ENCODE measurements at places on chromosomes 7 and 10.
A peak's percentile ranks its signal among the peaks of the same experiment; 100 is the strongest.

DNA sequence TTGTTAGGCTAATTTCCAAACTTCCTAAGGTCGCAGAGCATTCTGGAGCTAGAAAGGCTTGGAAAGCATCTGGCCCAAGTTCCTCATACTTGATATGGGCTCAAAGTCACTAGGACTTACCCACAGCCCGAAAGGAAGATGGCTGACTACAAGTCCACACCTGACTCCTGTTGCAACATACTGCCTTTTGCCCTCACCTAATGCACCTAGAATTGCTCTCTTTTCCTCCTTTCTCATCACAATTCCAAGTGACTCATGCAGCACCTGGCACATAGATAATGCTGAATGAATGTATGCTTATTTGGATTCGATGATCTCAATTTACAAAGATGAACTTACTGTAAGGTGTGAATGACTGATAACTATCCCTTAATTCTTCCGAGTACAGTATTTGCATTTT is 131.5 kb downstream of the SORBS1 start:
- no peaks in the 10 kb centered on the region for H3K36me3 ChIP-seq
- H3K4me3 ChIP-seq = no peak overlapping the region
- no peaks in the 10 kb centered on the region for H3K4me1 ChIP-seq
- peaks cover 1% of the 10 kb centered on the region for H3K27me3 ChIP-seq
- no peak overlapping the region for H3K27ac ChIP-seq
- DNase-seq = no peak

DNA sequence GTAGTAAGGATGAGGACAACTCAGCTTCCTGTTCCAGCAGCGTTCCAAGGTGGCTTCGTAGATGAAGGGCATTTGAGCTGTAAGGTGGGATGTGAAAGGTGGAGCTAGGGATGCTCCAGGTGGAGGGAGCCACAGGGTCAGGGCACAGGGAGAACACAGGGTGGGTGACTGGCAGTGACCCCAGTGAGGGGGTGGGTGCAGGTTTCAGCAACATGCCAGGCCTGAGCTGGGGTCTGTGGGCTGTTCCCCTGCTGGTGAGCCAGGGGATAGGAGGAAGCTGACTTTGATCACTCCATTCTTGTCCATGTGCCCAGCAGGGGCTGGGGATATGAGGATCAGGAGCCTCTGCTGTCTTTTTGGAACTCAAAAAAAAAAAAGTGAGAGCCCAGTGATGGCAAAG is 33.2 kb downstream of the CDH23 start:
- no peaks in the 10 kb centered on the region for H3K36me3 ChIP-seq
- H3K27ac ChIP-seq = no peak overlapping the region
- no peak overlapping the region for H3K4me3 ChIP-seq

DNA sequence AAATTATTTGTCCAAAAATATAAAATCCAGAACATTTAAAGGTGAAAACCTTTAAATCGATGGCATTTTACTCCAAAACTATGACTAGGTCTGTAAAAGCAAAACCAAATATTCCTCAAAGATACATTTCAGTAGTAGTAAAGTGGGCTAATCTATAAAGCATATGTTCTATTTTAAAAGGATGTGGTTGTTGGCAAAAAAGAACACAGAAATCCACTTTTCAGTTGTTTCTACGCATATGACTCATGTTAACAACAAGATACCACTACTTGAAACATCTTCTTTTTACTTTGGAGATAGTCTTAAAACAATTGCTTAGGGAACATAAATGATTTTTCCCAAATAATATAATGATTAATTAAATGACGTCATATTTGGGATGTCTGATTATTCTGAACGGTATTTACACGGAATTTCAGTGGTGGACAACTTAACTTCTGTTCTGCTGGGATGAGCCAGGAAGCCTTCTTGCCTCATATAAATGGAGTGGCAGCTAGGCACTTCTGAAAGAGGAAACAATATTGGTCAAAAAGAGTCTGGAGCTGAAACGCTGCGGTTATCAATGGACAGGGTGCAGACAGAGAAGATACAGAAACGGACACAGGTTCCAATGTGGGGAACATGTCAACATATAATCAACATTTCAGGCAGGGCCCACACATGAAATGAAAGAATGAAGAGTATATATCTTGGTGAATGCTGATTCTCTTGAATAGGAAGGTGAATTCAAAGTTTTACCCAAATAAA is 78.5 kb downstream of the ETV1 start:
- H3K27me3 ChIP-seq = no peaks in the 10 kb centered on the region
- no peak overlapping the region for H3K4me3 ChIP-seq

GRCh38 chr7:27141137-27141922 is 2.2 kb downstream of the HOXA5 start:
- no peak overlapping the region for H3K4me3 ChIP-seq
- H3K27ac ChIP-seq = no peak overlapping the region
- no peaks in the 10 kb centered on the region for H3K4me1 ChIP-seq
- H3K36me3 ChIP-seq = peaks cover 8% of the 10 kb centered on the region

GRCh38 chr7:80139236-80139635 is 4.6 kb downstream of the GNAI1 start:
- H3K27me3 ChIP-seq = no peaks in the 10 kb centered on the region
- H3K36me3 ChIP-seq = no peaks in the 10 kb centered on the region
- H3K27ac ChIP-seq = no peak overlapping the region
- H3K4me3 ChIP-seq = no peak overlapping the region
- DNase-seq = no peak
- H3K4me1 ChIP-seq = no peaks in the 10 kb centered on the region

- peaks cover 94% of the 10 kb centered on the region for H3K36me3 ChIP-seq
- H3K27me3 ChIP-seq = no peaks in the 10 kb centered on the region
- no peak overlapping the region for H3K27ac ChIP-seq
- H3K4me3 ChIP-seq = no peak overlapping the region
- DNase-seq = no peak
These were observed 44.3 kb upstream of the PRKAR1B start for GRCh38 chr7:771234-772004.

GRCh38 chr7:10439027-10439426 is 534.6 kb upstream of the PHF14 start:
- no peak overlapping the region for H3K27ac ChIP-seq
- no peak for DNase-seq
- H3K27me3 ChIP-seq = no peaks in the 10 kb centered on the region
- H3K4me3 ChIP-seq = no peak overlapping the region

DNA sequence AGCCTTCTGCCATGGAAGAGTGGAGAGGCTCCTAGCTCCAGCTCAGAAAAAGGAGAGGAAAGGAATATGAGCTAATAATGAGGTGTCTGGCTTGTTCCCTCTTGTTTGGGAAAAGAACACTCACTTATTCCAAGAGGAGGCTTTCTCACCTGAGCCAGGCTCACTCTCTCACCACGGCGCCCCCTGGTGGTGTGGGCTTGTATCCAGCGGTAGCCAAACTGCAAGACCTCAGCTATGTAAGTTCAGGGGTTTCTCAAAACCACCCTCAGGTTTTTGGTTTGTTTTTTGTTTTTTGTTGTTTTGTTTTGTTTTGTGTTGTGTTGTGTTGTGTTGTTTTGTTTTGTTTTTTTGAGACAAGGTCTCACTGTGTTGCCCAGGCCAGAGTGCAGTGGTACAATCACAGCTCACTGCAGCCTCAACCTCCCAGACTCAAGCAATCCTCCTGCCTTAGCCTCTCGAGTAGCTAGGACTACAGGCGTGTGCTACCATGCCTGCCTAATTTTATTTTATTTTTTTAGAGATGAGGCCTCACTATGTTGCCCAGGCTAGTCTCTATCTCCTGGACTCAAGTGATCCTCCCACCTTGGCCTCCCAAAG is 124.0 kb downstream of the TMEM130 start:
- no peaks in the 10 kb centered on the region for H3K27me3 ChIP-seq
- no peaks in the 10 kb centered on the region for H3K4me1 ChIP-seq
- DNase-seq = peak; percentile 71
- no peak overlapping the region for H3K27ac ChIP-seq
- no peak overlapping the region for H3K4me3 ChIP-seq
- H3K36me3 ChIP-seq = no peaks in the 10 kb centered on the region

DNA sequence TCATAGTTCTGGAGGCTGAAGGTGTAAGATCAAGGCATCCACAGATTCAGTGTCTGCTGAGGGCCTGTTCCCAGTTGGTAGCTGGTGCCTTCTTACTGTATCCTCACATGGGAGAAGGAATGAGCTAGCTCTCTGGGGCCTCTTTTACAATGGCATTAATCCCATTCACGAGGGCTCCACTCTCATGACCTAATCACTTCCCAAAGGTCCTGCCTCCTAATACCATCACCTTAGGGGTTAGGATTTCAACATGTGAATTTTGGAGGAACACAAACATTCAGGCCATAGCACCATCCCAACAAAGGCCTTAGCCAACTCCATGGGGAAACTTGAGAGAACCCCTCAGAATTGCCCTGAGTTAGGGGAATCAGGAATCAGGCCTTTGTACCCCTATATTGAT is 66.1 kb upstream of the CREB5 start:
- no peak for DNase-seq
- H3K4me3 ChIP-seq = no peak overlapping the region

GRCh38 chr10:110788620-110789385 is 82.9 kb upstream of the PDCD4 start:
- DNase-seq = no peak
- H3K27ac ChIP-seq = no peak overlapping the region
- peaks cover 16% of the 10 kb centered on the region for H3K27me3 ChIP-seq
- H3K36me3 ChIP-seq = no peaks in the 10 kb centered on the region

DNA sequence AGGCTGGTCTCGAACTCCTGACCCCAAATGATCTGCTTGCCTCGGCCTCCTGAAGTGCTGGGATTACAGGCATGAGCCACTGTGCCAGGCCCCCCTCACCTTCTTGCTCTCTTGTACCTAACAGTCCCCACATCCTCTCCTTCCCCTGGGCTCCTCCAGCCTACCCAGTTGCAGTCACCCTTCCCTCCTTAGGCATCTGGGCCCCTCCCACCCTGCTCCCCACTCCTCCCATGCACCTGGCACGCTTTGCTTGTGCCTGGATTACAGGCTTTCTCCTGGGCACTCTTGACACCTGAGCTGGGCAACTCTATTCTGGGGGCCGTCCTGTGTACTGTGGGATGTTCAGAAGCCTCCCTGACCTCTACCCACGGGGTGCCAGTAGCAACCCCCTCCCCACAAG is 3.0 kb downstream of the CLDN15 start:
- no peaks in the 10 kb centered on the region for H3K4me1 ChIP-seq
- peaks cover 46% of the 10 kb centered on the region for H3K36me3 ChIP-seq
- H3K27ac ChIP-seq = no peak overlapping the region
- H3K27me3 ChIP-seq = no peaks in the 10 kb centered on the region
- DNase-seq = no peak

- peak overlapping the region; percentile 20 for H3K27ac ChIP-seq
- H3K4me3 ChIP-seq = no peak overlapping the region
- H3K36me3 ChIP-seq = peaks cover 31% of the 10 kb centered on the region
- no peaks in the 10 kb centered on the region for H3K27me3 ChIP-seq
These were observed 147.8 kb downstream of the MAD1L1 start for GRCh38 chr7:2084781-2085505.
